Epithelial cell of proximal tubule (primary cell): ENCODE measurements at places on chromosomes 3 and 15. TPM values are rescaled to one million over a fixed set of nuclear protein-coding genes. Genes with fewer than 3 reads are reported as not detected.

PP2D1 gene
- not detected in 2 replicates for total RNA-seq

FAM174B gene
- 9.3 and 9.6 TPM in 2 replicates for total RNA-seq

PIK3R4 gene
- 32.3 and 45.3 TPM in 2 replicates for total RNA-seq

DLL4 gene
- 0.07 and 0.69 TPM in 2 replicates for total RNA-seq

NRG4 gene
- total RNA-seq = not detected in 2 replicates

FLNB gene
- 223 and 264 TPM in 2 replicates for total RNA-seq

TMEM39A gene
- total RNA-seq = 17.4 and 28.2 TPM in 2 replicates

PLSCR5 gene
- not detected in 2 replicates for total RNA-seq

PDCD7 gene
- 24.6 and 26.3 TPM in 2 replicates for total RNA-seq

CD86 gene
- total RNA-seq = not detected in 2 replicates

CIDEC gene
- not detected in 2 replicates for total RNA-seq

C2CD4A gene
- 0.07 and 0.35 TPM in 2 replicates for total RNA-seq
